ENCODE measurements at places on chromosomes 7 and 10.

DNA sequence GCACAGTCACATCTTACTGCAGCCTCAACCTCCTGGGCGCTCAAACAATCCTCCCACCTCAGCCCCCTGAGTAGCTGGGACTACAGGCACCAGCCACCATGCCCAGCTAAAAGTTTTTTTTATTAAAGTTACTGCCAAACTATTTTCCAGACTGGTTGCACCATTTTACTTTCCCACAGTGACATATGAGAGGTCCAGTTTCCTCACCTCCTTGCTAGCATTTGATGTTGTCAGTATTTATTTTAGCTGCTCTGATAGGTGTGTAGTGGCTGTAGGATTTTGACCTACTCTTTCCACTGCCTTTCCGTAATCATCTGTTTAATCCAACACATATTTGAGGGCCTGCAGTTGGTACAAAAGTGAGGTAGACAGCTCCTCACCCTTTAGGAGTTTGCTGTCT is 5.4 kb upstream of the UBE3C start:
- DNase-seq, result no peak

DNA sequence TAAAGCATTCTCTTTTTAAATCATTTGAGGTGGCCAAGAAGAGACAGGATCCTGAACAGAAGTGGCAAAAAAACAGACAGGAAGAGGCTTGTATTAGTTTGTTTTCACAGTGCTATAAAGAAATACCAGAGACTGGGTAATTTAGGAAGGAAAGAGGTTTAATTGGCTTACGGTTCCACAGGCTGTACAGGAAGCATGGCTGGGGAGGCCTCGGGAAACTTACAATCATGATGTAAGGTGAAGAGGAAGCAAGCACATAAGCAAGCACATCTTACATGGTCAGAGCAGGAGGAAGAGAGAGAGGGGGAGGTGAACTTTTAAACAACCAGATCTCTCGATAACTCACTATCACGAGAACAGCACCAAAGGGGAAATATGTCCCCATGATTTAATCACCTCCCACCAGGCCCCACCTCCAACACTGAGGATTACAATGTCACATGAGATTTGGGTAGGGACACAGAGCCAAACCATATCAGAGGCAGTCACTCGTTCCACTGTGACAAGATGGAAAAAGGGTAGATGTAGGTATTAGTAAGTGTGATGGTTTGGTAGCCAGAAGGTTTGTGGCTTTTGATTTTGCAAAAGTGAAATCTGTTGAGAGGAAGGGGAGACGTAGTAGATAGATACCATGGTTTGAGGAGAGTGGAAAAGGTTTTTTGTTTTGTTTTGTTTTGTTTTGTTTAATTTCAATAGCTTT is 5.1 kb downstream of the MSRB2 start:
- DNase-seq, result no peak

GRCh38 chr7:29891766-29892165 is 85.5 kb downstream of the WIPF3 start:
- DNase-seq, result no peak

DNA sequence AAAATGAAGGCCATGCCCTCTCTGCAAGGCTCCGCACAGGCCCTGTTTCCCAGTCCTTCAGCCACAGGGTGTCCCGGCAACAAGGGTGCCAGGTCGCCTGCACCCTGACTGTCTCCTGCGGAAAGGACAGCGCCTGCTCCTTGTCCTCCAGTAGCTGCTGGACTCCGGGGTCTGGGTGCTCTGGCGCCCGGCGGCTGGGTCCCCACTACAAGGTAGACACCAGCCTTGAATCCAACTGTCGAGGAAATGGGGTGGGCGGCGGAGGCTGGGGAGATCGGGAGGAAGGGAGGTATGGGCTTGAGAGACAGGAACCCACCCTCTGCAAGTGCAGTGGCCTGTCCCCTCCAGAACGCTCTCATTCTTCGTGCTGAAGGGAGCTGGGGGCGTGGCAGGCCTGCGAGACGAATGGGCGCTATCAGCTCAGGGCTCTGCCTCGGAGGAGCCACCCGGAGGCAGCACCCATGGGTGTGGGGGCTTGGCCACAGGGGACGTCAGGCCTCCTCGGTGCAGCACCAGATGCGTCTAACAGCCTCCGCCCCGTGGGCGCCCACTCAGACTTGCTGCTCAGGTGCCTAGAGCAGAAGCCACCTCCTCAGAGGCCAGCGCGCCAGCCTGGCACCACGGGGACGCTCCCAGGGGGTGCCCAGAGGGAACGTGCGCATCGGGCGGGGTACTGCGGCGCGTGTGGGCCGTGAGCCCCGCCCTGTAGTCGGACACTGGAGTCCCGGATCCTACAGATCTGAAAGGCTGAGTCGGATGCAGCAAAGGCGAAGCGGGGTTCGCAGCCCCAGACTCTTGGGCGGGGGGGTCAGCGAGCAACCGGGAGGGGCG is 15.6 kb downstream of the ADAM8 start:
- DNase-seq, result no peak

GRCh38 chr10:102467971-102468438 is 16.7 kb upstream of the C10orf95 start:
- no peak for DNase-seq

DNA sequence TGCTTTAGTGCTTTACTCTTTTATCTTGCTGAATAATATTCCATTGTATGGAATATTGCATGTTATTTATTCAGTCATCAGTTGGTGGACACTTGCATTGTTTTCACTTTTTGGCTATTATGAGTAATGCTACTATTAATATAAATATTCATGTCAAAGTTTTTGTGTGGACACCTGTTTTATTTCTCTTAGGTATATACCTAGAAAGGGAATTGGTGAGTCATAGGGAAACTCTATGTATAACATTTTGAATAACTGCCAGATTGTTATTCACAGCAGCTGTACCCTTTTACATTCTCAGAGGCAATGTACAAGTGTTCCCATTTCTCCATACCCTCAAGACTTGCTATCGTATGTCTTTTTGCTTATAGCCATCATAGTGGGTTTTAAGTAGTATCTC is 268.7 kb downstream of the SEMA3A start:
- no peak for DNase-seq

DNA sequence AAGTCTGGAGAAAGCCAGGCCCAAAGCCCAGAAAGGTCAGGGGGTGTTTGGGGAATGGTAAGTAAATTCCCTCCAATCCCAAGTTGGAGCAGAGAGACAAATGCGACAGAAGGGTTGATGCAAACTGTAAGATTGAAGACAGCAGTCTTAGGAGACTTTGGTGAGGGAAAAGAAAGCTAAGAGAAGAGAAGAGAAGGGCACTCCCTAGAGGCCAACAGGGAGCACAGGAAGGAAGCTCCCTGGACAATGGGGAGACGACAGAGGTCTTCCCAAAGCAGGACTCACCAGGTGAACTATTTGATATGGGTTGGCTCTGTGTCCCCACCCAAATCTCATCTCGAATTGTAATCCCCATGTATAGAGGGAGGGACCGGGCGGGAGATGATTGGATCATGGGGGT is 151.5 kb downstream of the KIF20B start:
- DNase-seq, result no peak

DNA sequence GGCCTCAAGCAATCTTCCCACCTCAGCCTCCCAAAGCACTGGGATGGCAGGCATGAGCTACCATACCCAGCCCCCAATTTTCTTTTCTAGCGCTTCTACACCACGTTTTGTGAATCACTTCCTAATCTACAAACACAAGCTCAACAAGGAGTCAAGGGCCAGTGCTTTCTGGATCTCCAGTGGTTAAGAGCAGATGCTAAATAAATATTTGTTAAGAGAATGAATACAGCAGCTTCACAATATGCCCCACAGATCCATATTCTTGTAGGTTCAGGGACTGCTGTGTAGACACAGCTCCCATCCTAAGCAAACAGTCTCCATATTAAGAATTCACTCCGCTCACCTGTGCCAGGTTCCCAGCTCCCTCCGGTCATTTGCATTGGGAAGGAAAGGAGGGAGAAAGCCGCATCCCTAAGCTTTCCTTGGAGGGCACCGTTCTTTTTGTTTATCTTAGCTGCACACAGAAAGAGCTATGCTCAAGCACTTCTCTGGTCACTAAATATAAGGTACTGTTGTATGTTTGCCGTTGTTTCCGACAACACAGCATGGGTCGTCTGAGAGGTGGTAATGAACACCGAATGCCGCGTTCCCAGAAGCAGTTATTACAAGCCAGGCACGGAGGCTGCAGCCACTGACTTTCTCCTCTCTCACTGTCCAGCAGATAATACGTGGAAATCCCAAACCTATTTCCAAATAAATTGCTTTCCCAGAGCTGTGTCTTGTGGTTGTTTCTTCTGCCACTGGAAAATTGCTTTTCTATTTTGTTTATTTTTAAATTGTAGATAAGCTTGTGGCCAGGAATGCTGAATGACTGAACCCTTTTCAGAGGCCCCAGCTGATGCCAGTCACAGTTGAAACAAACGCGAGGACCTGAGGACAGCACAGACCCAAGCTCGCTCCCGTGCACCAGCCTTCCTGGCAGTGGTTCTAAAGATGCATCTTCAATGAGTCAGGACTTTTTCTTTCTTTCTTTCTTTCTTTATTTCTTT is 217.1 kb downstream of the PRPF18 start:
- DNase-seq, result no peak
